NCI-H2081 treated with DMSO at 0.1 percent for 48 hours (cell line): ENCODE measurements at places on chromosomes 11 and 22.

DNA sequence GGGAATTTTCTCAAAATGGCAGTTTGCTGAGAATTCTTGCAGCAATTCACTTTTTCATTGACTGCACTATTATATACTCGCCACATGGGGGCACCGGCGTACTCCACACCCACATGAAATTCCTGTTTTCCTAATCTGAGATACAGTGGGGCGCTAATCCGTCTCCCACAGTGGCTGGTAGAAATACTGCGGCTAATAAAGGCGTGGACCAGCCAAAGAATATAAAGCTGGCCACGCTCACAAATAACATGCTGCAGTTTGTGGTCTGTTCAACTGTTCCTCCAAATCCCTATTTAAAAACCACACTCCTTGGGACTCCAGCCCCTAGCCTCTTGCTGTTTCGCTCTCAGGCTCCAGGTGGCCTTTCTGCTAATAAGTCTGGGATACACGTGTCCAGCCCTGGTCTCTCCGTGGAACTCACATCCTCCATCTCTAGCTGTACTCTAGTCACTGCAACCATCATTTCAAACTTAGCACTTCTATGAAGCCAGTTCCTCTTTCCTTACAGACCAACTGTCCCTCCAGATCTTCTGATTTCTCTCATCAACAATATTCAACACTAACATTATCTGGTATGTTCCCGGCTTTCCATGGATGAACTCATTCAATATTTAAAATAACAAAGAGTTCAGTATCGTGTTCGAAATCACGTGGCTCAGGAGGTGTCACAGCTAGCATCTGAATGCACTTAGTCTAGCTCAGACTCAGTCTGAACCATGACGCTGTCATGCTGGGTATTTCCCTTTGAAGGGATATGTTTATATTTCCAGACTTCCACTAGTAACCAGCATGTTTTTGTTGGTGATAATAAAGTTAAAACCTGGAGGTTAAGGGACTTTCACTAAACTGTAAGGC lies 22.0 kb downstream of the TBRG1 start:
- DNase-seq = no peak

GRCh38 chr22:39220890-39221850 lies 23.6 kb downstream of the PDGFB start:
- no peak for DNase-seq

GRCh38 chr22:31905356-31905755 lies 39.0 kb upstream of the YWHAH start:
- DNase-seq = no peak

- no peak for DNase-seq
Measured at GRCh38 chr22:48900327-48900597, 927.4 kb downstream of the BRD1 start.

- DNase-seq = no peak
Measured at GRCh38 chr22:49340406-49340805, 487.3 kb downstream of the BRD1 start.

- DNase-seq = no peak
Measured at GRCh38 chr11:119696378-119697222, 32.4 kb downstream of the NECTIN1 start.
